ENCODE measurements at places on chromosomes 12 and 14. TPM values are rescaled to one million over a fixed set of nuclear protein-coding genes. Genes with fewer than 3 reads are reported as not detected.
A peak's percentile ranks its signal among the peaks of the same experiment; 100 is the strongest.

DNA sequence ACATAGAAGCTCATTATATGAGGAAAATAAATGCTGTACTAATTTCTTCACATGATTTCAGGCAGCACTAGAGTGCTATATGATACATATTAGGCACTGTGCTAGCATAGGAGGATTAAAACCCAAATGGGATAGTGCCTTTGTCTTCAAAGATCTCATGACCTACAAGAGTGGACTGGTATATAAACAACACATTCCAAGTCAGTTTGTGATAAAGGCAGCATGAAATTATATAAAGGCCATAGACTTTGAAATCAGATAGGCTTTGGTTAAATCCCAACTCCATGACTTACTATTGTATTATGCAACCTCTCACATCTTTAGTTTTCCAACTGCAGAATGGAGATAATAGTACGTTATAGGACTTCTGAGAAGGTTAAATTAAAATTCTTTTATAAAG, 179.7 kb downstream of the RAD51B start:
- peak; percentile 71 for DNase-seq

DNA sequence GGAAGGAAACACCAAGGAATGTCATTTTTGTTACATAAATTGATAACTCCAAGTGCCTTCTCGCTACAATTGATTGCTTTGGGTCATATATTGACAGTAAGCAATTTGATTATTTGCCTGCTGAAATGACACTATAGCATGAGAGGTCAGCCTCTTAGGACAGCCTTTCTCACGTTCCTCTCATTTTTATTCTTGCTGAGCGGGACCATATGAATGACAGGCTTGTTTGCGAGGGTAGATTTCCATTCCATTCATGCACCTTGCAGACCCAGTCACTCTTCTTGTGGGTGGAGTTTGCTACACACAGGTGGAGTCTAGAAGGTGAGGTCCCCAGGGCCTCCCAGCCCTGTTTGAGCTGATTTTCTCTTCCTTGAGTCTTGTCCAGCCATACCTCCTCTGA, 27.3 kb downstream of the DAAM1 start:
- no peak for DNase-seq

GRCh38 chr12:56374726-56375597, 12.3 kb upstream of the APOF start:
- no peak for DNase-seq

Gene FAM234B
- total RNA-seq, result 9.2 TPM

GRCh38 chr14:68111097-68111852, 291.7 kb downstream of the RAD51B start:
- no peak for DNase-seq

GRCh38 chr14:20662968-20663732, 21.2 kb upstream of the RNASE4 start:
- peak; percentile 78 for DNase-seq

Gene SLC38A4
- total RNA-seq, result 26.5 TPM

DNA sequence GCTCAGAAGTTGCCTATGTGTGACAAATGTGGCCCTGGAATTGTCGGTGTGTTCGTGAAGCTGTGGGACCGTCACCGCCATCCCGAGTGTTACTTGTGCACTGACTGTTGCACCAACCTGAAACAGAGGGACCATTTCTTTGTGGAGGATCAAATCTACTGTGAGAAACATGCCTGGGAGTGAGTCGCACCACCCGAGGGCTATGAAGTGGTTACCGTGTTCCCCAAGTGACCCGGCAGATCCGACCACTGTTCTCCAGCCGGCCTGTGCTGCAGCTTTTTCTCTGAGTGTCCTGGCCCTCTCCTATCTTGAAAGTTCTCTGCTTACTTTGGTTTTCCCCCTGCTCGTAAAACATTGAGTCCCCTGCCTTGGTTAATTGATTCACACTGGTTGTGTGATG, 65.3 kb downstream of the VCPKMT start:
- DNase-seq, result no peak

Gene CCDC38
- not detected for total RNA-seq

DNA sequence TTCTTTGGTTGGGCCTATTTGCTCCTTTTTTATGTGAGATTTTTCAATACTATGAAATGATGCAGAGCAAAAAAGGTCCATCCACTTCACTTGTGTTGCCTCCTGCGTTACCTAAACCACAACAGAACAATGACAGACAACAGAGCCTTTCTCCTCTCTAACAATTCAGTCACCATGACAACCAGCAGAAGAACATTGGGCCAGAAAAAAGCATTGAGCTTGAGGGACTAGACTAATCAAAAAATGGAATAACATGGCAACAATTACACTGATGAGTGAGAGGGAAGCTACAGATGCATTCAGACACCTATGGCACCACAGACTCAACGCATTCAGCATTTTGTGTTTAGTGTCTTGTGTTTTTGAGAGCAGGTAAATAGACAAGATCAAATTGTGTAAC, 44.6 kb upstream of the PTCSC3 start:
- DNase-seq, result no peak

- DNase-seq, result peak; percentile 24
These were observed 28.5 kb downstream of the FOS start for GRCh38 chr14:75306927-75307699.

Gene SOS2
- total RNA-seq, result 21.1 TPM

DNA sequence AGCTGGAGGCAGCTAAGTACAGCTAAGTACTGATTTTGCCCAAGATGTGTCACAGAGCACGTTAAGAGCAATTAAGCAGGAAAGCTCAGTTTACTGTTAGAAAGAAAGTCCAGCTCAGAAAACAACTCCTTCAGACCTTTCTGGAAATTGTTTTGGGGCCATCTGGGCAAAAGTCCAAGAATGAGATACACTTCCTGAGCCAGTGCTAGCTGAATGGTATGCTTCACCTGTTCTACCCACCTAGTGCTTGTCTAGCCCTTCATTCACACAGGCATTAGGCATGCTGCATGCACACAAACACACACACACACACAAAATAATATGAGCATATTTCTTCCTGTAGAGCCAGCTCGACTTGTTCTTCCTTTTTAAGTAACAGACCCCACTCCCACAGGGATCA, 6.6 kb upstream of the IKZF4 start:
- DNase-seq, result no peak

Gene DBX2
- not detected for total RNA-seq

DNA sequence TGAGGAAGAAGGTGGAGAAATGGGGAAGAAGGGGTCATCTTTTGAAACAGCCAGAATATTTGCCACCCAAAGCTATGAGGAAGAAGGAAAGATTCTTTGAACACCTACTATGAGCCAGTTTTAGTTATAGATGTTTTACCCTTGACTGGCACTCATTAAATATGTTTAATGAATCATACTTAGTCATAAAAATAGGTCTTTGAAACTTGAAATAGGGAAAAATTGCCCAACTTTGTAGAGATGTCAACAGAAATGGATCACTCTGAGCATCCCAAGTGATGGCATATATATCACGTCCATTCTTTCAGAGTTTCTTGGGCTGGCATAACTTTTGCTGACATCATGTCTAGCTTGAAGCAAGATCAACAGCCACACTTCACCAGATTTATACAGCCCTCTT, 263.5 kb downstream of the RPAP3 start:
- no peak for DNase-seq

Gene RD3L
- not detected for total RNA-seq

Gene AGAP2
- total RNA-seq, result 0.26 TPM

Gene SCN8A
- 7.4 TPM for total RNA-seq

All from LHCN-M2 (cell line).